HT-29 (cell line): ENCODE measurements at places on chromosomes 5 and 9. TPM values are rescaled to one million over a fixed set of nuclear protein-coding genes. Genes with fewer than 3 reads are reported as not detected.

- DNase-seq, result no peak
These were observed 291.4 kb downstream of the FANCC start for GRCh38 chr9:95026148-95026524.

DNA sequence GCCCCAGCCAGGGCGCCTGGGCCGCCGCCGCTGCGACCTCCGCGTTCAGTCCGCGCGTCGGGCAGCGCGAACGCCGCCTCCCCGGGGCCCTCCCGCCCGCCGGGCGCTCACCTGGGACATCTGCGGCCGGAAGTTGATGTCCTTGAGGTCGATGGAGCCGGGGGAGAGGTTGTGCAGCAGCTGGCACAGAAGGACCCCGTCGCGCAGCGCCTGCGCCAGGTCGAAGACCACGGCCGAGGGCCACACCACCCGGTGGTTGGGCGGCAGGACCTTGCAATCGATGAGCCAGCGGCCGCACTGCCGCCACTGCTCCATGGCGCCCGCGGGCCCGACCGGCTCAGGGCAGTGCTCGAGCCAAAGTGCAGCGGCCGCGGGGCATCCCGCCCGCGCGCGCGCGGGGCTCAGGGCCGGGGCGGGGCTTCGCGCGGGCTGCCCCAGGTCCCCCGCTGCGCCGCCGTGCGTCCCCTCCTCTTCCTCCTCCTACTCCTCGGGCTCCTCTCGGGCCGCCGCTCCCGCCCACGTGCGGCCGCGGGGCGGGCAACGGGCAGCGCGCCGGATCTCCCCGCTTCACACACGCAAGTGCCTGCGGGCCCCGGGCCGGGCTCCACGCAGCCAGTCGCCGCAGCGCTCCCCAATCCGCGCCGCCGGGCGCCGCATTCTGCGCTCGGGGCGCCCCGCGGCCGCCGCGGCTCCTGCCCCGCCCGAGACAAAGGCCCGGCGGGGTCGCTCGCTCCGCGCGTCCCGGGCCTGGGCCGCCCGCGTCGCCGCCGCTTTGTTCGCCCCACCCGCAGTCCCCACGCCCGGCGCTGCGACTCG is at the start of gene VAV2:
TSS of gene VAV2 (minus strand) at position 361 of the 816 bp plus-strand sequence. CDS start at position 315, 46 bp downstream.
- DNase-seq, result peak; percentile 49

- DNase-seq, result peak; percentile 49
These were observed 9.5 kb upstream of the C9 start for GRCh38 chr5:39373791-39374190.

DNA sequence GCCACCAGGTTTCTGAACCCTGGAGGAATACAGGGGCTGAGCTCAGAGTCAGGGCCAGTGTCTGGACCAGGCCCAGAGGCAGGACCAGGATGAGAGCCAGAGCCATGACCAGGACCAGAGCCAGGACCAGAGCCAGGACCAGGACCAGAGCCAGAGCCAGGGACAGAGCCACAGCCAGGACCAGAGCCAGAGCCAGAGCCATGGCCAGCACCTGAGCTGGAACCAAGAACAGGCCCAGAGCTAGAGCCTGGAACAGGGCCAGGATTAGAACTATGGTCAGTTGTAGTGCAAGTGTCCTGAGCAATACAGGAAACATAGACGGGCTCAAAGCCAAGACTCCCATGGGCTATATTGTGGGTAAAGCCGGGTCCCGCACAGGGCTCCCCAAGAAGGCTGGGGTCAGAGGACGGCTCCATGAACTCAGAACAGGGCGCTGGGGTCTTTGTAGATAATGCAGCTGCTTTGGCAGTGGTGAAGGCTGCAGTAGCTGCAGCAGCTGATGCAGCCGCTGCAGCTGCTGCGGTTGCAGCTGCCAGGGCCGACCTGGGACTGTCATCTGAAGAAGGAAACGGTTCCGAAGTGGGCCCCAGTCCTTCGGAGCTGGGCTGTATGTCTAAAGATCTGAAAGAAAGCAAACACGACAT is 559 bp downstream of the SPAG8 start:
- no peak for DNase-seq

DNA sequence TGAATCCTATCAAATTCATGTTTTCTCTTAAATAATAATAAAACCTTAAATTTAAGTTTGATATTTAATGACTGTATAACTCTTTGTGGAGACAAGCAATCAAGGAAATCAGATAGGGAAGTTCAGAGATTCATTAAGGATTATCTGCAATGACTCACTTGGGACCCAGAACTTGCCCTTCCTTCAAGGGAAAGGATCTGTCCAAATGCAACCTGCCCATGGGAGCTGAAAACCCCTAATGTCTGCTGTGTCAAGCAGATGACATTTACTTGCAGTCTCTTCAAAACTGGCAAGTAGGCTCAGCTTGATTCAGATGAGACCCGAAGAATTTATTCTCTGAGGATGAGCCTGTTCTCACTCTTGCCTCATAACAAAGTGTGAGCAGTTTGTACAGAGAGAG is 1577.6 kb downstream of the EFNA5 start:
- DNase-seq, result no peak

GRCh38 chr9:107280543-107280942 is 2.5 kb upstream of the RAD23B start:
- no peak for DNase-seq

- peak; percentile 60 for DNase-seq
These were observed 141.4 kb downstream of the AOPEP start for GRCh38 chr9:94867842-94868312.

GRCh38 chr5:151596828-151597539 is 5.9 kb upstream of the FAT2 start:
- DNase-seq, result no peak

GRCh38 chr5:80963521-80963895 is 3.3 kb downstream of the RASGRF2 start:
- no peak for DNase-seq

The TAL2 gene
- total RNA-seq, result not detected in 2 replicates

The TXNDC8 gene
- not detected in 2 replicates for total RNA-seq

The DDX4 gene
- total RNA-seq, result not detected in 2 replicates
